ENCODE measurements at places on chromosomes 2 and 18.

DNA sequence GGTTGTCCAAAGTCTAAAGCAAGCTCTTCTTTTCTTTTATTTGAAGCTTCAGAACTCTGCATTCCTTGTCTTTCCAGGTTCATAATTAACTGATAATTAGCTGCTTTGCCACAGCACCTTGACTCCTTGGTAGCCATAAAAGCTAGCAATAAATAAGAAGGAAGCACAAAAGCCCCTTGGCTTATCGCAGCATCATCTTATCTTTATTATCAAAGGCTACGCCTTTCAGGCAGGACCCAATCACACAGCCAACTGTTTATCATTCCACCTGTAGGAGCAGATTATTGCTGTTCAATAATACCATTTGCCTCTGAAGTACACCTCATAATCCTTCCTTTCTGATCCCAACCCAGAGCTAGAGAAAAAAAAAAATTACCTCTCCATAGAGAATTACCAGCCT lies 489.2 kb downstream of the SATB2 start:
- DNase-seq, result no peak

DNA sequence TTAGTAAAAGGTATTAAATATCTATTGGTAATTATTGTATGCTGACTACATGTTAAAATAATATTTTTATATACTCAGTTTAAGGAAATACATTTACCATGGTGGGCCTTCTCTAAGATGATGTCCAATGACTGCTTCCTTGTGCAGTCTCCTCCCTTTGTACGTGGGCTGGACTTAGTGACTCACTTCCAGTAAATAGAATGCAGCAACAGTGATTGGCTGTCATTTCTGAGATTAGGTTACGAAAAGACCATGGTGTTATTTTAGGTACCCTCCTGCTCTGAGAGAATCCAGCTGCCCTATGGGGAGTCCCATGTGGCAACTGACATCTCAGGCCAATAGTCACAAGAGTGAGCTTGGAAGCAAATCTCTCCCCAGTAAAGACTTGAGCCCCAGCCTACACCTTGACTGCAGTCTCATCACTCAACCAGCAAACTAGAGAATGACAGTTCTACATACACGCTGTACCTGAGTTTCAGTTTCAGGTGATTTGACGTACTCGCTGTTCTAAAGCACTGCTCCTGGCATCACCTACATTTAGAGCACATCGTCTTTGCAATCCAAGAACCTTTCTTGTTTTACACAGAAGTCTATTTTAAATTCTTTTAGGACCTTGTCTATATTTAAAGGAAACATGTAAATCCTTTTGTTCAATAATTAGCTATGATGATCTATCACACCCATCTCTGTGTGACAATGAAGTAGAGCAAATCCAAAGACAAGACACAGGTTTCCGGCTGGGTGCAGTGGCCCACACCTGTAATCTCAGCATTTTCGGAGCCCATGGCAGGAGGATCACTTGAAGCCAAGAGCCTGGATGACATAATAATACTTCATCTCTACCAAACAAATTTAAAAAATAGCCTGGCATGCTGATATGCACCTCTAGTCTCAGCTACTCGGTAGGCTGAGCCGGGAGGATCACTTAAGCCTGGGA lies 87.2 kb downstream of the COBLL1 start:
- no peak for DNase-seq

DNA sequence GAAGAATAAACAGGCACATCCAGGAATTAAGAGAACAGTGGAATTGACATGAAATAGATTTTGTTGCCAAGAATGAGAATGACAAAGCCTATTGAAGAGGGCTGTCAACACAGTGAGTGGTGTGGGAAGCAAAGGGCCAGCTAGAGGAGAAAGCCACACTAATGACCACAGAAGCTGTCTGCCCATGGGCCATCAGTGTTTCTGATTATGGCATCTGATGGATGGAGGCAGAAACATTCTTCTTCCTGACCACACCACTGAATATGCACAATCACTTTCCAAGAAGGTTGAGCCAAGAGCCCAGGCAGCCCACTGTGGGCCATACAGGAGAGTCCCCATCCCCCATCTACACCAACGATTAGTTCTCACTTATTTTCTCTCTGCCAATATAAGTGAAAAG lies 146.0 kb upstream of the SH3BP4 start:
- DNase-seq, result no peak

DNA sequence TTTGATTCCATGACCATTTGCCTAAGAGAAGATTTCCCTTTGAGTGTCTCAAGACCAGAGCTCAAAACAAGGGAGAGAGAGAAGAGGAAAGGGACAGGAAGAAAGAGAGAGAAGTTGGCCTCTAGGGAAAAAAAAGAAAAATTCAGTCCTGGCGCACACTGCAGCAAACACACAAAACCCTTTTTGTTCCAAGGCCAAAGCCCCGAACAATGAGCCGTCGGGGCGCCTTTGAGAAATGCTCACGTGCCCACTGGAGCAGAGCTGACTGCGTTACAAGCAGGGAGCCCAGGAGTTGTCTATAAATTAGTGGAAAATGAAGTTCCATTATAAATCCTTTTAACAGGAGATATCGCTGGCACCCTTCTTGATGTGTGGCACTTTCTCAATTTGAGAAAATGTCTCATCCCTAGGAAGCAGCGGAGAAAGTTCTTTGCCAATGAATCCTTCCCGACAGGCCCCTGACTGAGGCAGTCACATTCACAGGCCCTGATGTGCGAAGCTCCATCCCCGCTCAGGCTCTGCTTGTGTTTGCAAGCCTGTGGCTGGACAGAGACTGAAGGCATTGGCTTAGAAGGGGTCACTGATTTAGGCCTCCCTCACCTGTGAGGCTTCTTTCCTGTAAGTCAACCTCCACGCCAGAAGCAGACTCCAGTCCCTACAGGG lies 32.1 kb upstream of the NCKAP5 start:
- DNase-seq, result no peak

- DNase-seq, result no peak
Measured at GRCh38 chr2:60234274-60234986, 319.0 kb downstream of the BCL11A start.

GRCh38 chr2:199811346-199811745 lies 39.6 kb downstream of the FTCDNL1 start:
- no peak for DNase-seq

DNA sequence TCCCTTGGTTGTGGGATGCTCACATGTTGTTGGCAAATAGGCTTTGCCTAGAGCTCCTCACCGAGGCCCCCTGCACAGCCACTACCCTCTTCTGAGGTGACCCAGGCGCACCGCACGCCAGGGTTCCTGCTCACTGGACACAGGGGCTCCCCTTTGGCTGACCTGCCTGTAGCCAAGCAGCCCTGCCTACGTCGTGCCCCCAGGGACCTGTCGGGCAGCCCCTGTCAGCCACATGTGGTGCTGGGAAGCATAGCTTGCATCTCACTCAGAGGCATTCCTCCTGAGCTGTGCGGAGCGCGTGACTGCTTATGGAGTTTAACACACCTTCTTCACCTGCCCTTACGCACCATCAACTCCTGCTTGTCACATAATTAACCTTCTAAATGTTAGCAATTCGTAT lies 116.3 kb downstream of the ZNF236 start:
- no peak for DNase-seq

- no peak for DNase-seq
Measured at GRCh38 chr2:59096973-59097372, 855.8 kb upstream of the FANCL start.

- DNase-seq, result no peak
Measured at GRCh38 chr18:28164771-28165483, 12.0 kb downstream of the CDH2 start.
